ENCODE measurements at places on chromosomes 3 and 15. TPM values are rescaled to one million over a fixed set of nuclear protein-coding genes. Genes with fewer than 3 reads are reported as not detected.

Gene STAB1
- polyA plus RNA-seq: 54.1 TPM

Gene NOX5
- 0.37 TPM for polyA plus RNA-seq

Gene HRH1
- polyA plus RNA-seq: 0.80 TPM

Gene C15orf39
- 8.0 TPM for polyA plus RNA-seq

Gene DVL3
- 37.5 TPM for polyA plus RNA-seq

Gene FETUB
- polyA plus RNA-seq: not detected

Gene ERC2
- polyA plus RNA-seq: 0.22 TPM

Gene RTP3
- polyA plus RNA-seq: not detected

Gene ALG1L2
- polyA plus RNA-seq: not detected

Gene ALG3
- polyA plus RNA-seq: 63.6 TPM

Gene ROPN1B
- polyA plus RNA-seq: 3.7 TPM

Gene LSM3
- polyA plus RNA-seq: 5.6 TPM

Gene MESP2
- polyA plus RNA-seq: 0.73 TPM

Gene PRSS50
- 0.88 TPM for polyA plus RNA-seq

Gene MESP1
- polyA plus RNA-seq: 9.2 TPM

GRCh38 chr3:49727924-49728361 is 4.2 kb upstream of the GMPPB start:
- DNase-seq: no peak

GRCh38 chr3:122679882-122680474 is 661 bp upstream of the PARP14 start:
- DNase-seq: peak; percentile 13

DNA sequence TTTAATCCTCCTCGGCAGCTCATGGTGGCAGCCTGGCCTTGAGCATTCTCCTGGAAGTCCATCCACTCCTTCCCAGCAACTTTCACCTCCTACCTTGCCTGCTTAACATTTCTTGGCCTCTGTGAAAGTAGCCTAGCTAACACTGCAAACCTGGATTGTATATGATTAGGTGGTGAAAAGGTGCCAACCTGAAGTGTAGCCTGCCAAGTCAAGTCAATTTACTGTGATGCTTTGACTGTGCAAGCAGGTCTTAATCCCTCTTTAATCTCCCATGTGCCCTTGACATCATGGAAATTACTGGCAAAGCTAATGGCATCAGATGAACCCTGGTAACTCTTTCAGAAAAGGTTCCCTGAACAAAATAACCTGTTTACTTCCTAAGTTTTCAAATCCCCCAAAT is 169.7 kb upstream of the NR2F2 start:
- no peak for DNase-seq

- DNase-seq: peak; percentile 25
Measured at GRCh38 chr15:48507416-48508065, 138.0 kb downstream of the FBN1 start.

GRCh38 chr3:49165771-49166751 is at the start of gene CCDC71:
Gene CCDC71 (minus strand): TSS chr3:49166331. CDS start chr3:49164208, 2,123 bp downstream.
- peak; percentile 84 for DNase-seq

DNA sequence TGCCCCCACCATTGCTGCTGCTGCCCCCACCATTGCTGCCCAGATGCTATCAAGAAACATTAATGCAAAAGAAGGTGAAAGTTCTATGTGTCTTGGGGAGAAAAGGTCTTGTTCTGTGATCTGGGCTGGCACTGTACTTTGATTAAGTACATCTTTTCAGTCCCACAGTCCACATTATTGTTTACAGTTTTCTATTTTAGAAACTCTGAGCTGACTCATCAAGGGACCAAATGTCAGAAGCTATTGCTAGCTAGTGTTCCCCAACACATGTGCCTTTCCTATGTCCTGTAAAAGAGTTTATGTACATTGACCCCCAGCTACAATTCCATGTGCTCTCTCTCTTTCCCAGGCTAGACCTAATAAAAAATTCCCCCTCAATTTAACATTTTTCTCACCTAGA is 264.7 kb upstream of the NECTIN3 start:
- DNase-seq: no peak

DNA sequence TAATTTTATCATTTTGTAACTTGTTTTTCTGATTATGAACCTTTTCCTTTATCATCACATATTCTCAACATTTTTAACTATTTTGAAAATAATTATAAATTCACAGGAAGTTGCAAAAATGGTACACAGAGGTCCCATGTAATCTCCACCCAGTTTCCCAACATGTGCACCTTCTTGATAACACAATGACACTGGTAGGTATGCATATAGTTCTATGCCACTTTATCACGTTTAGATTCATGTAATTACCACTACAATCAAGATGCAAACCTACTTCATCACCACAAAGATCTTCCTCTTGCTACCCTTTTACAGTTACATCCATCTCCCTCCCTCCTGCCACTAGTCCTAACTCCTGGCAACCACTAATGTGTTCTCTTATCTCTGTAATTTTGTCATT is 413.9 kb downstream of the SHQ1 start:
- DNase-seq: no peak

DNA sequence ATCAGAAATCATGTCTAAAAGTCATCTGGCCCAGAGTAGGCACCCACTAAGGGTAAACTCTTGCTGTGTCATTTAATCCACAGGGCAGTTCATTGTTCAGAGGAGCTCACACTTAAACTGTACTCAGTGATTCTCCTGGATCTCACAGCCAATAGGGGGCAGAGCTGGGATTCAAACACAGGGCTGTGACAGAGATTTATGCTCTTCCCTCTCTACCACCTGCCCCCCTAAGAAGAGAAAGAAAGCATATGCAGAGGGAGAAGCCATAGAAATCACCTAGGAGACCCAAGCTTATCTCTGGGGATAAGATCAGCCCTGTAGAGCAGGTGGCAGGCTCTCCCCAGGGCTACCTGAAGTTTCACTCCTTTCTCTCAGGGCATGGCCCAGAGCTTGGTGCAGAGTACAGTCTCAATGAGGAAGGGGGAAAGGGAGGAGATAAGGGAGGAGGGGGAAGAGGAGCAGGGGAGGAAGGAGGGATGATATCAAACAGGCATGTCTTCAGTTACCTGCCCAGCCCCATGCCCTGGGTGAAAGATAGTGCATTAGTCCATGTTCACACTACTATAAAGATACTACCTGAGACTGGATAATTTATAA is 51.8 kb upstream of the ADPGK start:
- no peak for DNase-seq

DNA sequence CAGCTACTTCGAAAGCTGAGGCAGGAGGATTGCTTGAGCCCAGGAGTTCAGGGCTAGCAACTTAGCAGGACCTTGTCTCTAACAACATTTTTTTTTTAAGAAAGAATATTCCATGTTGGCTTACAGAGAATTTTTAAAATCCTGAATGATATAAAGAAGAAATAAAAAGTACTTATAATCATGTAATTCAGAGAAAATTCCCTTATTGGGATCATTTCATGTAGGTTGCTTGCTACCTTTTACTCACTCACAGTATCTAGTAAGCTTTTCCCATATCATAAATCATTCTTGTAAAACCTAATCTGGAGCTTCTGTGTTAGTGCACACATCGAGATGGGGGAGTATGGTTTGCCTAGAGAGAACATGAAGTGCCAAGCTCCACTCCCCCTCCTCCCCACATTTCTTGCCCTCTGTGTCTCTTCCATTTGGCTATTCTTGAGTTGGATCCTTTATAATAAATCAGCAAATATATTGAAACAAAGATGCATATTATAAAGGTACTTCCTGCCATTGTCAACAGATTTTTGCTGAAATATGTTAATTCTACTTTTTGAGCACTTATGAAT is 13.6 kb downstream of the TF start:
- DNase-seq: no peak

- DNase-seq: no peak
Measured at GRCh38 chr3:64604313-64604712, 83.5 kb downstream of the ADAMTS9 start.

DNA sequence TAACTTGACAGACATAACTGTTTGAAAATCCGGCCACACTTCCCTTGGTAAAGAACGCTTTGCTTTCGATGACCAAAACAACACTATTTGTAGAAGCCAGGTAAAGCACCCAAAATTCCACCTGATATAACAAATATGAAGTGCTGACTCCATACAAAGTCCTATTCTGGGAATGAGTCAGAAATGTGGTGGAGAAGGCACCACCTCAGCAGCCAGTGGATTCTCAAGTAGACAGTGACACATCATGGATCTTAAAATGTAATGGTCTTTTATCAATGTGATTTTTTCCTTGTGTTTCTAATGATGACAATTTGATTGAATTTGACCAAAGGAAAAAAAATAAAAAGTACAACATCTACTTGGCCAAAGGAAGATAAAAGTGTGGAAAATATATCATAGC is 135.0 kb upstream of the WNT5A start:
- DNase-seq: no peak
